AG04450 (cell line): ENCODE measurements at places on chromosomes 4 and X.
A peak's percentile ranks its signal among the peaks of the same experiment; 100 is the strongest.

DNA sequence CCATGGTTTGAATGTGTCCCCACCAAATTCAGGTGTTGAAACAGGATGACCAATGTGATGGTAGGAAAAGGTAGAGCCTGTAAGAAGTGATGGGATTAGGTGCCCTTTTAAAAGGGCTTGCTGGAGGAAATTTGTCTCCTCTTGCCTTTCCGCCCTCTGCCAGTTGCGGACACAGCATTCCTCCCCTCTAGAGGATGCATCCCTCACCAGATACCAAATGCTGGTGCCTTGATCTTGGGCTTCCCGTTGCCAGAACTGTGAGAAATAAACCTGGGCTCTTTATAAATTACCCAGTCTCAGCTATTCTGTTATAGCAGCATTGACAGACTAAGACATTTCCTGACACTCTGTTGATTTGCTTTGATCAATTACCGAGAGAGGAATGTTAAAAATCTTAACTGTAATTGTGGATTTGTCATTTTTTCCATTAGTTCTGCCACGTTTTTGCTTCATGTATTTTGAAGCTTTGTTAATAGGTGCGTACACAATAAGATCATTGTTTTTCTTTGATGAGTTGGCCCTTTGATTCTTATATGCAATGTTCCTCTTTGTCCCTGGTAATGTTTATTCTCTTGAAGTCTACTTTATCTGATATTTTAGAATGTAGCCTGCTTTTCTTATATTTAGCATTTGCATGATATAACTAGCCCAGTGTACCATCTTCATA is 13.3 kb downstream of the NFKB1 start:
- no peak for DNase-seq

DNA sequence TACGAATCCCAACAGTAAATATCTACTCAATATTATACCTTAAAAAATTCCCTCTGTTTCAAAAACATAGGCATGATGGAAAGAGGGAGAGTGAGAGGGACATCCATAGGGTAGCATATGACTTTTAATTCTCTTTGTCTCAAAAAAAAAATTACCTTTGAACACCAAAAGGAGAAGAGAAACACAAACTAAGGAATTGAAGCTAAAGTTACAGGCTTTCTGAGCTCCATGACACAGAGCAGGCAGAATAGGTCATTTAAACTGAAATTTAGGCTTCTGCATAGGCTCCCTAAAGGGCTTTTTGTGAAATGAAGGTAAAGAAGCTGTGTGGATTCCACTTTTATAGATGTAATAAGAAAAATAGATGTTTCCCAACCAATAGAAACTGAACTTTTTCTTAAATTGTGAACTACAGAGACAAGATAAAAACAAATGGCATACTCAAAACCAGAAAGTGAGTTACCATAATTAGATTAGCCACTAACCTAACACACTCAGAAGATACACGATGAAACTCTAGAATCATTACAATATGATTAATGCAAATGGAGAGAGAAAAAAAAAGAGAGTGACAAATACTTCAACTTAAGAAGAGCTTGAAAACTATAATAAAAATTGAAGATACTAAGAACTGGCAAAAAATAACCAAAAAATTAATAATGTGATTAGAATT is 584.6 kb downstream of the GABRG1 start:
- DNase-seq: no peak

- no peak for DNase-seq
Observed at GRCh38 chrX:108332281-108332680, 105.9 kb downstream of the COL4A6 start.

DNA sequence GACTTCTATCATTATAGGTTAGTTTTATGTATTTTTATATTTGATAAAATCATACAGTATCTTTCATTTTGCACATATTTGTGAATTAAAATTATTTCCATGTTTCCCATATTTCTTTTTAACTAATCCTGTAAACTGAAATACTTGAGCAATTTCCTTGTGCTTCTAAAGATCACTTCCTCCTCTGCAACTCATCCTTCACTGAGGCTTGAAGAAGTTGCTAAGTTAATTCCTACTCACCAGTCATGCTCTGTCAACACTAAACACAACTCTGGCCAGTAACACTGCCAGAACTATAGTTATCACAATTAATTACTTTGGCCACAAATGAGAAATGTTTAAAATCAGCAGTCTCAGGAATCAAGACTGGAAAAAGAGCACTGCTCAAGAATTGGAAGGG is 6.7 kb downstream of the SPATA4 start:
- DNase-seq: no peak

DNA sequence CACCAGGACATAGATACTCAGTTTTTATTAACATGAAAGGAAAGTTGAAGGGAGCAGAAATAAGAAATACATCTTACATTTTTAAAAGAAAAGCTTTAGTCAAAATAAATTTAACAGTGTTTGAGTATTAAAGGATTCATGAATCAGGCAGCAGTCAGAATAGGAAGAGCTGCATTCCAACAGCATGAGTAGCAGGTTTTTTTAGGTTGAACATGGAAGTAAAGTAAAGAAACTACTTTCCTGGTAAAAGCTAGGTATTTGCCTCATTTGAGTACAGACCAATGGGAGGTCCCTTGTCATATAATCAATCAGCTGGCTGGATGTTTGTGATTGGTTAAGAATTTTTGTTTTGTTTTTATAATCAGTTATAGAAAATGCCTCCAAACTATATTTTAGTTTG is 645.9 kb upstream of the INTU start:
- peak; percentile 7 for DNase-seq

- no peak for DNase-seq
Observed at GRCh38 chrX:103615781-103616371, 8.1 kb downstream of the TCEAL3 start.

- no peak for DNase-seq
Observed at GRCh38 chr4:61070269-61070668, 129.9 kb upstream of the ADGRL3 start.

GRCh38 chrX:136125106-136125505 is 22.2 kb upstream of the FHL1 start:
- DNase-seq: no peak

DNA sequence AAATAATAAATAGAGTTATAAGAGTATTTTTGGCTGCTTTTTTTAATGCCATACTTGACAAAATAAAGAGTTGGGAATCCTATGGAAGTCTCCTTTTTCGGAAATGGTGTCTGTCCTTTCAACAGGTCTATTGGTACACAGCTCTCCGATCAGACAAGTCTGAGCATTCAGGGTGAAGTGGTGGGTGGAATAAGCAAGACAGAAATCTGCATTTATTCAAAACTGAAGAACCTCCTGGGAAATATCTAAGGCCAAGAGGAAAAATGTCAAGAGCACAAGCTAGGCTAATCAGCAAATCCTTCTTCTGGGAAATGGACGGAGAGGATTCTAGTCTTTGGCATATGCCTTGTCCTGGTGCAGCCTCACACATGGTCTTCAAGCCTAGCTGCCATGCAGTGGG is 309.0 kb downstream of the CENPC start:
- no peak for DNase-seq

GRCh38 chrX:114717921-114718320 is 134.0 kb downstream of the HTR2C start:
- DNase-seq: no peak

DNA sequence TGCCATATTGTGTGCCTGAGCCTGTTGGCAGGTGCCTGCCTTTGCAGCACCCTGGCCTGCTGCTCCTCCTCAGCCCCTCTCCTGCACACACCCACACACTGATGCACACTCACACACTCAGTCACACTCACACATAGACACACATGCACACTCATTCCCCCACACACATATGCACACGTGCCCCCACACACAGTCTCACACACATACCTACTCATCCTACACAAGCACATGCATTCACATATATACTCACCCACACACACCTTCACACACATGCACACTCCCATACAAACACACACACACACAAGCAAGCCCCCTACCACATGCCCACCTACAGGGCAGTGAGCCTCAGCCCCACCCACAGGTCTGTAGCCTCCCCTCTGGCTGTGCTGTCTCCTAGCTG is 245.0 kb downstream of the EVC2 start:
- DNase-seq: no peak

DNA sequence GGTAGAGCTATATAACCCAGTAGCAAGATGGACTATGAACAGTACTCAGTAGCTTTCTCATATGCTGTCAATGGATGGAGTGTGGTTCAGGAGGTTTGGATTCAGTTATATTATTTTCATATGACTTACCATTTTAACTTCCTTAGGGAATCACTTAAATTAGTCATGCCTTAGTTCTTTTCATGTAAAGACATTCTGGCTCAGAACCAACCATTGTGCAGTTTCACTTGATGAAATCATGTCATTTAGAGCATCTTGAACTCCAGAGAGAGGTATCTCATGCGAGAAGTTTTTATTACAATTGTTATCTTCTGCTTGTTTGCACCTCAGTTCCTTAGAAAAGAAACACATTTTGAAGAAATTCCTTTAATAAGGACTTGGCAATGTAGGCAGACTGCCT is 55.8 kb downstream of the IL1RAPL2 start:
- no peak for DNase-seq

- no peak for DNase-seq
Observed at GRCh38 chr4:101115887-101116286, 231.4 kb downstream of the PPP3CA start.

GRCh38 chr4:158865520-158866177 is 96.8 kb downstream of the FNIP2 start:
- no peak for DNase-seq

DNA sequence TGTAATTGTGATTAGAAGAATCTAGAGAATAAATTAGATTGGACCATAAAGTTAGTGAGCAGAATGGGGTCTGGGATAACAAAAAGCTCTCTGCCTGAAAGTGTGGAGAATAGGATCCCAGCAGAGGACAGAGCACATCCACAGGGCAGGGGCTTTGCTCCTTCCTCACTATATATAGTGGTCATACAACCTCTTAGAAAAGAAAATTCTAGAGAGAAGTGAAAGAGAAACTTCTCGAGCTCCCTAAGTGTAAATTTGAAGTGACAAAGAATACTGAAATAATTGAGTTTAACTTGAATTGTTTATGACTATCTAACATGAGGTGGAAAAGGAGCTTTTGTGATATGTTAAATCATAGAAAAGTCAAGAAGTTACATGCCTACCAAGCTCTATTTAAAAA is 14.9 kb downstream of the ADAM29 start:
- no peak for DNase-seq

DNA sequence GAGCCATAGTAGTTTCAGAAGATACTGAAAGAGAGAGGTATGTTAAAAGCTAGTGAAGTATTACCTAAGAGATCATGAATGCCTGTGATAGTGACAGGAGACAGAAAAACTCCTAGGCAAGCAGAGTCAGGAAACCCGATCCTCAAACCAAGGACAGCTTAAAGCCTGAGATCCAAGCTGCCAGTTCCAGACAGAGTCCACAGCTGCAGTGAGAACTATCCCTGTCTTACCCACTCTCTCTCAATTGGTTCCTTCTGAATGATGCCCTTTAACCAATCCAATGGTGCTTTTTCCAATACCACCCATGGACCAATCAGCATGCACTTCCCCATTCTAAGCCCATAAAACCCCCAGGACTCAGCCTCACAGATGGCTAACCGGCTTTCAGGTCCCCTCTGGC is 90.4 kb upstream of the PCDH10 start:
- no peak for DNase-seq

DNA sequence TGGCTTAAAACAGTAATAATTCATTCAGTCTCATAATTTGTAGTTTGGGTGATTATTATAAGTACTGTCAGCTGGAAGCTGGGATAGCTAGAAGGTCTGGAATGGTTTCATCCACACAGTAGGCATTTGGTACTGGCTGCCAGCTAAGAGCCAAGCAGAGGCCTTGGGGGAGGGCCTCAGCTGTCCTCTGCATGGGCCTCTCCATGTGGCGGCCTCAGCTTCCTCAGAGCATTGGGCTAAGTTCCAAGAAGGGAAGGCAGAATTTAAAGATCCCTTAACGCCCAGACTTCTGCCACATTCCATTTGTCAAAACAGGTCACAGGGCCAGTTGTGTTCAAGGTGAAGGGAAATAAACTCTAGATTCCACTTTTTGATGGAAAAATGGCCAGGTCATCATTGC is 93.3 kb downstream of the NEUROG2 start:
- no peak for DNase-seq

DNA sequence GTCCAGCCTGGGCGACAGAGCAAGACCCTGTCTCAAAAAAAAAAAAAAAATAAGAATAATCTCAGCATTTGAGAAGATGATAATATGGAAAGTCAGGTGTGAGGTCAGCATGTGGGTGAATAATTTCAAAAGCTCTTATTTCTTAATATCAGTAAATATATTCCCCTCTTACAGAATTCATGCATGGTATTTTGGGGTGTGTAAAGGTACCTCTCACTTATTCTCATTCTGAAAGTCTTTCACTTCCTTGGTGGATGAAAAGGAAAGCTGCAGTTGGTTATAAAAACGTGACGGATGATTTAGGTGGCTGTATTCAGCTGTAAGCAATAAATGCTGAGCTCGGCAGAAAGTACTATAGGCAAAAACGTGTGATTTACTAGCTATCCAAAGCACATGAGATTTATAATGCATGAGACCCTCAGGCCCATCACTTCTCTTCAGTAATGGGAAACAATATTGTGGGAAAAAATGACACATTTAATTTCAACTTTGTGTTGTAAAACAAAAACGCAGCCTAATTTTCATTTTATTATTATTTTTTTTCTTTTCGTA is 353.2 kb upstream of the MAGEB2 start:
- no peak for DNase-seq

DNA sequence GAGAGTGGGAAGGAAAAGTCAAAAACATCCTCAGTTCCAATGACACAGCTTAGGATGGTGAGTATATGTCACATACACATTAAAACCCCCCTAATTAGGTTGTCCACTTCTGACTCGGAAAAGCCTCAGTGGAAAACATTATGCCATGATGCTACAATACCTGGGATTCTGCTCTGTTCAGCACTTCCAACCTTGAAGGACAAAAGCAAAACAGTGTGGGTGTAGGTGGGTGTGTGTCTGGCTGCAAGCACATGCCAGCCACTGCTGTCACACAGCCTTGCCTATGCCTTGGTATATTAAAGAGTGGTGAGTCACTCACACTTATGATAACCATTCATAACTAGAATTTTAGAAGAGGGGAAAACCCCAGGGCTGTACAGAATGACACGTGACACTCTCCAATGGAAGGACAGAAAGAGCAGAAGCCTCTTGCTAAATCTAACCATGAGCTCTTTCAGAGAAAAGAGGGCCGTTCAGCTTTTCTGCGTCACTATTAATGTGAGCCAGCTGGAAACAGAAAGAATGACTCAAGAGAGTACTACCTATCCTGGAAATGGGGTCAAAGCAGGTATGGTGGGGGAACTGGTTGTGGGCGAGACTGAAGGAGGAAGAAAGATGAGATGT is 159.6 kb downstream of the TET2 start:
- no peak for DNase-seq
